ENCODE measurements at places on chromosomes 6 and 20.
A peak's percentile ranks its signal among the peaks of the same experiment; 100 is the strongest.

- no peak for DNase-seq
These were observed 70.2 kb upstream of the TBC1D7 start for GRCh38 chr6:13398421-13398994.

GRCh38 chr6:167998215-167998614, 744 bp downstream of the KIF25 start:
- DNase-seq, result no peak

DNA sequence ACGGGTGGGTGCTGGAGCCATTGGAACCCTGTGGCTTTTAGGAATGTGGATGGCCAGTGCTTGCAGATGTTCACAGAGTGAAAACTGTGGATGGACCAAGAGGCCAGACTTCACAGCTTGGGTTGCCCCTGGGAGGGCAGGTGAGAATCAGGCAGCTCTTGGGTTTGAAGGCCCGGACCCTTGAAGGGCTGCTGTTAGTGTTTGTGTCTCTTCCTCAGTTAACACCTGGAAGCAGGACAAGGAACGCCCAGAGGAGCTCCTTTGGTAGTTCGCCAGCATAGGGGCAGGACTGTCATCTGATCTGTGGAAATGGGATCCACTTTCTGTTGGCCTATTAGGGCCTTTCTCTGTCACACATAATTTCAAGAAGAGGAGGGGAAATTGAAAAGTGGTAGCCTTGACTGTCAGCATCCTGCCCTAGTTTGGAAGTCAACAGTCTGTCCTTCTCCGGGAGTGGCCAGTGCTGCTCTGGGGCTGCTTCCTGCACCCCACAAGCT, 43.6 kb downstream of the RIOK1 start:
- DNase-seq, result no peak

DNA sequence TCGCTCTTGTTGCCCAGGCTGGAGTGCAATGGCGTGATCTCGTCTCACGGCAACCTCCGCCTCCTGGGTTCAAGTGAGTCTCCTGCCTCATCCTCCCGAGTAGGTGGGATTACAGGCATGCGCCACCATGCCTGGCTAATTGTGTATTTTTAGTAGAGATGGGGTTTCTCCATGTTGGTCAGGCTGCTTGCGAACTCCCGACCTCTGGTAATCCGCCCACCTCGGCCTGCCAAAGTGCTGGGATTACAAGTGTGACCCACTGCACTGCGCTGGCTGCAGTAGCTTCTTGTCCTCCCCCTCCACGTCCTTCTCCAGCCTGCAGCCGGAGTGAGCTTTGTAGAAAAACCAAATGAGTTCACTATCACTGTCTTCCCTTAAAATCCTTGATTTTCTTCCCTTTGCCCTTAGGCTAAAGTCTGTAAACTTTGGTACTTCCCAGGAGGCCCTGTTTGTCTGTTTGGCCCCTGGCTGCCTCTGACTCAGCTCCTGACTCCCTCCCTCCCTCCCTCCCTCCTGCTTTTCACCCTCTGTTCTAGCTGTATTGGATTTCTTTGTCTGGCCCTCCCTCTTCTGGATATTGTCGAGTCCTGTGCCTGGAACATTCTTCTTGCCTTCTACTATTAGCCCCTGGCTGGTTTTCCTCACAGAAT, 12.9 kb downstream of the PARD6B start:
- DNase-seq, result no peak

DNA sequence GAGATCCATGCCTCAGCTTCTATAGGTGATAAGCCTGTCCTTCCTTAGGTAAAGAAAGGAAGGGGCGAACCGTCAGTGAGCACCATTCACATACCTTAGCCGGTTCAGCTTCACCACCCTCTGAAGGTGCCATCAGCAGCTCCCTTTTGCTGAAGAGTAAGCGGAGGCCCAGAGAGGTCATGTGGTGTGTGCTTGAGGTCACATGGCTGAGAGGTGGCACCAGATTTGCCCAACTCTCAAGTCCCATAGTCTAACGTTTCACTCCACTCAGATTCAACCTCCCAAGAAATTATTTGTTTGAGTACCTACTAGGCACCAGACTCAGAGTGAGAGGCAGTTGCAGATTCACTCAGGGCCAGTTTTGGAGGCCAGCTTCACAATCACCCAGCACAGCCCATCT, 18.5 kb upstream of the RSPO4 start:
- no peak for DNase-seq

- DNase-seq, result peak; percentile 37
These were observed 84.4 kb downstream of the GMPR start for GRCh38 chr6:16322666-16323312.

GRCh38 chr6:83168556-83168955, 24.5 kb downstream of the PGM3 start:
- no peak for DNase-seq

DNA sequence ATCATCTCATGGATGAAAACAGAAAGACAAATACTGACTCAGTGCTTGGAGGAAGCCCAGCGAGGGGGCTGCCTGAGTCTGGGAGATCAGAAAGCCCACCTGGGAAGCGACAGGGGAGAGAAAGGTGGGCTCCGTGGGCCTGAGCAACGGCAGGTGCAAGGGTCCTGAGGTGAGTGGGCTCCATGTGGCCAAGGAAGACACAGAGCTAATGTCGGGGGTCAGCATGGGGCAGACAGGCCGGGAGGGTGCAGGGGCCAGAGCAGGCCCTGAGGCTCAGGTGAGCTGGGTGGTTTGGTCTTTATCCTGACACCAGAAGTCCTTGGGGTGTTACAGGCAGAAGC, 18.8 kb downstream of the APCDD1L start:
- no peak for DNase-seq

DNA sequence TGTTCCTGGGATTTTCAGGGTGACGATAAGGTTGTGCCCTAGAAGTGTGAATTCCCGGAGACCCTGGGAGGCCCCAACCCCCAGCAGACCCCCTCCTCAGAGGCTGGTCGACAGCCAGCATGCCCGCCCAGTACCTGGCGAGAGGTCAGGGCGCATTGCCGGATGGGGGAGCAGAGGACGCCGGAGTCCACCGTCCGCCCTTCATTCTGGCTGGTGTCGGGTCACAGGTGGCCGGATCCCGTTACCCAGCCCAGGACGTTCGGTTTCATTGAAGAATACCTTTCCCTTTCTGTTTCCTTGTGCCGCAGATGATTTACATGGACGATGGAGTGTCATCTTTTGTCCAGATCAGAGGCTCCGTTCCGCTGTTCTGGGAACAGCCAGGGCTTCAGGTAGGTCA, 61.3 kb downstream of the SYNJ2 start:
- no peak for DNase-seq

DNA sequence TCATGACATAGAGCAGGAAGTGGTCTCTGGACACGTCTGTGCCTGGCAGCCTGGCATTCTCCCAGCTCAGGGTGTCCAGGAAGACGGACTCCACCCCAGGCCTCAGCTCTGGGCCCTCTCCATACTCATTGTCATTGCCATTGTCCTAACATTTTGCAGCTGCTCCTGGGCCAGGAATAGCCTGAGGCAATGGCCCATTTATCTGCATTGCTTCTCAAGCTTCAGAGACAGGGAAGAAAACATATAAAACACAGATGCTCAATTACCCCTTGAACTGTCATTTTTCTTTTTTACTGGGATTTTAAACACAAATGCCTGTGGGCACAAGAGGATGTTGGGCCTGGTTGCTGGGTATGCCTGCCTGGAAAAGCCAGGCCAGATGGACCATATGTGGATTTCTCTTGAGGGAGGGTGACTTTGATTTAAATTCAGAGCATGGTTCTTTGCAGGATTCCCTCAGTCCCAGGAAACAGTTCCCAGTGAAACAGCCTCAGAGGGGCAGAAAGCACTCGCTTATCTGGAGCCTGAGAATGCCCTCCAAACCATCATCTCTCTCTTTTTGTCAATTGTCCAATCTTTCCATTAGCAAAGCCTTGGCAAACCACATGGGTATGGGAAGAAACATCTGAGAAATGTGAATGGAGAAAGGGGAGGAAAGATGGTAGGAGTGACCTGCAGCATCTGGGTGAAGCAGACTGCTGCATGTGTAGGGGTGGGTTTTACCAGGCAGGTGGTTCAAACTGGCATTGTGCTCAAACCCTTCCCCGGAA, 17.9 kb downstream of the LAMP5 start:
- DNase-seq, result no peak

- DNase-seq, result no peak
These were observed 109.4 kb downstream of the GRM4 start for GRCh38 chr6:34036357-34037069.

GRCh38 chr6:133834472-133835170, 54.3 kb upstream of the TCF21 start:
- DNase-seq, result no peak

GRCh38 chr6:100493206-100493888, 28.6 kb upstream of the SIM1 start:
- DNase-seq, result no peak

GRCh38 chr20:52889225-52889624, 82.9 kb upstream of the TSHZ2 start:
- DNase-seq, result no peak

DNA sequence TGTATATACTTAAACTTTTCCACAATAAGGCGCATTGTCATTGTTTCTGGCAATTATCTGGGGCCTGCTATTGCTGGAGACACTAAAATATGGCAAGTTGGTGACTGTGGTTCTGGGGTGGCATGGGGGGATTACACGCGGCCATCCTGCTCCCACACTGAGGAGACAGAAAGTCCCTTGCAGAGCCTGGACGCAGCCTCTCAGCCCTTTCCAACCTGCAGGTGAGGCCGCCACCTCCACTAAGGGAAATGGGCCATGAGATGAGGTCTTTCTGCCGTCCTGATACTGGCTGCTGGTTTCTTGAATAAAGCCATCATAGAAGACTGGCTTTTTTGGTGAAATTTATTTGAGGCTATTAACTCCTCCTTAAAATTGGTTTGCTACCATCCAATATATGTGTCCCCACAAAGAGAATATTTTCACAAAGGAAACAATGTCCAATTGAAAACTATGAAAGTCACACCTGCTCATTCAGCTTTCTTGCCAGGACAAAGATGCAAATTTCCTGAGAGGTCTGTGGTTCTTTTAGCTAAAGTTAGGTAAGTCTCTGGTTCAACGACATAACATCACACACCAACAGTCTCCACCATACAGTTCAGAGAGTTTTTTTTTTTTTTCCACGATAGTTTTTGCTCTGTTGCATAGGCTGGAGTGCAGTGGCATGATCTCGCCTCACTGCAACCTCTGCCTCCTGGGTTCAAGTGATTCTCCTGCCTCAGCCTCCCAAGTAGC, 13.0 kb downstream of the TXNDC5 start:
- DNase-seq, result no peak

DNA sequence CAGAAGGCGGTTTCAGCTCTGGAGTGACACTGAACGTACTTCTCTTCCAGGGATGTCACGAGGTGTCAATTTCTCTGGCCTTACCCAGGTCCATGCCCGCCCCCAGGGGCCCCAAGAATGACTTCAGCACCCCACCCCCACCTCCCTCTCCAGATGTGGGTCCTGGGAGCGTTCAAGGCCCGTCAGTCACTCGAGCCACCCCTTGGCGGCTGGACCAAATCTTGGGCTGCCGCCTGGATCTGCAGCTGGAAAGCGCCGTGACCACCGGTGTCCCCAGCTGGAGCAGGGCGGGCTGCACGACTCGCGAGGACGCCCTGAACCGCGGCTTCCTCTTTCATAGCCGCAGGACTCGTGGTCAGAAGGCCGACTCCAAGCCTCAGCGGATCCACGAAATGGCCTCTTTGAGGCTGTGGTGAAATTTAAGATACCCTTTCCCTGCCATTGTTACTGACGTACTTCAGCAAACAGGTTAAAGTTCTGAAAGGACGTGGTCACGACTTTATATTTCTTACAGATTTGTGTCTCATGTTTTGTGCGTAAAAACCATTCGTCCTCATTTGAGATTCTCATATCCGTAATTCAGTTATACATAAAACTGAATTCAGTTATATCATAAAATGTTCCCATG, 29.3 kb downstream of the TRIM38 start:
- DNase-seq, result no peak

GRCh38 chr6:127972815-127973214, 72.0 kb upstream of the THEMIS start:
- DNase-seq, result no peak

DNA sequence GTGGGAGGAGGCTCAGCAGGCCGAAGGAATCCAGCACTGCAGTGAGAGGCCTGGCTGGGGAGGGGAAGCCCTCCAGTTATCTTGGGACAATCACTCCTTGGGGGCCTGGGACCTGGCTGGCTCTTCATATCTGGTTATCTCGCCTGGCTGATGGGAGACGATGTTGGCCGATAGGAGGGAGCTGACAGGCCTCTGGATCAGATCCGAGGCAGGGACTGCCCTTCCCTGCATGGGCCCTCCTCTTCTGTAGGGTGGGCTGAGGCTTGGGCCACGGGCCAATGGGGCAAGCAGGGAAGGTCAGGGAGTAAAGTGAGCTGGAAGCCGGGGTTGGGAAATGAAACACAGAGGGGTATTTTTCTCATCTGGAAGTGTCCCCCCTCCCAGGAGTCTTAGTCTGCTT, 25.2 kb downstream of the MANBAL start:
- no peak for DNase-seq

DNA sequence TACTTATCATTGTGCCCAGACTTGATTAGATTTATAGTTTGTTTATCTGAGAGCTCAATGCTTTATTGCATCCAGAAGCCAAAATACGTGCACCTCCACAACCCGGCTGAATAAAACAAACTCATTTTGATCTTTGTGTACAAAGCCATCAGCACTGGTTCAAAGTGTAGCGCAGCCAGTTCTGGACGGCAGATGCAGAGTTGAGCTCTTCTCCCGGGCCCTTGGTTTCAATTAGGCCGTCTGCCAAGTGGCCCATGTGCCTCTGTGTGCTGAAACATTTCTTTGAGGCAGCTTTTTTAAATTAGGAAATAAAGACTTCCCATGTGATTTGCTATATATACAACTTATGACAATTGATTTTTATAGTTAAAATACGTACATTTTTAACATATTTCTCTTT, 96.2 kb upstream of the RSPO3 start:
- DNase-seq, result no peak

GRCh38 chr6:41315943-41316620, 19.3 kb upstream of the NCR2 start:
- no peak for DNase-seq

GRCh38 chr6:128421788-128422187, 98.6 kb downstream of the PTPRK start:
- no peak for DNase-seq

- no peak for DNase-seq
These were observed 180.1 kb downstream of the SLC24A3 start for GRCh38 chr20:19392344-19393130.

DNA sequence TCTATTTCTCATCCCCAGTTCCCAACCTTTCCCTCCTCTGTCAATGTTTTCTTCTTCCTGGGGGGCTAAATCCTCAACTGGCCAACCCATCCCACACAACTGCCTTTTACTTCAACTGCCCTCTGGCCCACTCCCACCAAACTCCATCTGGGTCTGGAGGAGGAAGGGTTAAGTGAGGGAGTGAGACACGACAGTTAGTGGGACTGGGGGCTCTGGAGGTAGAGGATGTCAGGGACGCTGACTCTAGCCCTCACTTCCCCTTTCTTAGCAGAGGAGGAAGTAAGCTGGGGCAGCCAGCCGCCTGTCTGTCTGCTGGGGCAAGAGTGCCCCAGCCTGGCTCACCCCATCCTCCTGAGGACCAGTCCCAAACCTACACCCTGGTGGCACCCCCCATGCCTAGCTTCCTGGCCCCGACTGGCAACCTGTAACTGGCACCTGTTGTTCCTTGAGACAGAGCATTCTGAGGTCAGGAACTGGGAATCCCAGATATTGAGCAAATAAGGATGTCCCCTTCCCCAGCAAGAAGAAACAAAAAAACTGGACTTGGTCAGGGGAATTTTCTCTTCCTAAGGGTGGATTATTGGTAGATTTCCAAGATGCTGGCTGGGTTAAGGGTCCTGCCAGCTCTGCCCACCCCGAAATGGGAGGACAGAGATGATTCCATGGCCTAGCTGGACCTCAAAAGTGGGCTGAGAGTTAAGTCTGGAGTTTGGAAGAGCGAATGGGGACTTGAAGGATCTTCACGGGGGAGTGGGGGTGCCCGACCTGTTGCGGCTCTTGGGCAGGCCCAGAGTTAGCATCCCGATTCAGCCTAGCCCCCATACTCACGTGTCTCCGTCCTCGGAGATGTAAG, 971 bp downstream of the NFKBIE start:
- DNase-seq, result no peak

Data from activated naive CD8-positive, alpha-beta T cell treated with anti-CD3 and anti-CD28 coated beads, Interleukin-2, amount 50 U/mL, for 16 hours (primary cell).